SHP77 (cell line): ENCODE measurements at places on chromosomes 1 and 21.

DNA sequence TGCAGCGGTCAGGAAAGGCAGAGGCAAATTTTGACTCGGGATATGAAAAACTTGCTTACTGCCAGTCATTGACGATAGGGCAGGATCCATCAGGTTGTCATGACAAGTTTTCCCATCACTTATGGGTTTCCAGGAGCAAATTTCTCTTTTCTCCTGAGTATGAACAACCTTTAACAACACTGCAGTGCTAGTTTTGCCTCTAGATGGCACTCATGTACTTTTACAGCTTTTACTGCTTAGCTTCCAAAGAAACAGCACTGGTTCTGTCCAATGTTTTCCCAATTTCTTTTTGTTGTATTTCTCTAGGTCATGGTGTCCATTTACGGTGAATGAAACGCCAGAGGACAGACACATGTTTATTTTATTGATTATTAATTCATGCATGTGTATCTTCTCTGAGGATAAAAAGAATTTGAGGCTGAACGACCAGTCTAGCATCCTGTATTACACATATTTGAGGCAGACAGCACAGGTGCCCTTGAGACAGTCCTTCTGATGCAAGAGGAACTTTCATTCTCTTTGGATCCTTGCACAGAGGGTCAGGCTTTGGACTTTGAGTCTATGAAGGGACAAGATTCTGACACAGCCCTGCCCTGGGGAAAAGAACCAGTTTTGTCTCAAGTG, 112.3 kb upstream of the TRABD2B start:
- peak; percentile 23 for DNase-seq

GRCh38 chr1:244214009-244214967, 163.2 kb downstream of the ZBTB18 start:
- DNase-seq: peak; percentile 53

GRCh38 chr1:225887030-225887314, 2.0 kb downstream of the LEFTY1 start:
- DNase-seq: no peak

- DNase-seq: no peak
Observed at GRCh38 chr1:108009603-108010195, 44.7 kb upstream of the VAV3 start.

DNA sequence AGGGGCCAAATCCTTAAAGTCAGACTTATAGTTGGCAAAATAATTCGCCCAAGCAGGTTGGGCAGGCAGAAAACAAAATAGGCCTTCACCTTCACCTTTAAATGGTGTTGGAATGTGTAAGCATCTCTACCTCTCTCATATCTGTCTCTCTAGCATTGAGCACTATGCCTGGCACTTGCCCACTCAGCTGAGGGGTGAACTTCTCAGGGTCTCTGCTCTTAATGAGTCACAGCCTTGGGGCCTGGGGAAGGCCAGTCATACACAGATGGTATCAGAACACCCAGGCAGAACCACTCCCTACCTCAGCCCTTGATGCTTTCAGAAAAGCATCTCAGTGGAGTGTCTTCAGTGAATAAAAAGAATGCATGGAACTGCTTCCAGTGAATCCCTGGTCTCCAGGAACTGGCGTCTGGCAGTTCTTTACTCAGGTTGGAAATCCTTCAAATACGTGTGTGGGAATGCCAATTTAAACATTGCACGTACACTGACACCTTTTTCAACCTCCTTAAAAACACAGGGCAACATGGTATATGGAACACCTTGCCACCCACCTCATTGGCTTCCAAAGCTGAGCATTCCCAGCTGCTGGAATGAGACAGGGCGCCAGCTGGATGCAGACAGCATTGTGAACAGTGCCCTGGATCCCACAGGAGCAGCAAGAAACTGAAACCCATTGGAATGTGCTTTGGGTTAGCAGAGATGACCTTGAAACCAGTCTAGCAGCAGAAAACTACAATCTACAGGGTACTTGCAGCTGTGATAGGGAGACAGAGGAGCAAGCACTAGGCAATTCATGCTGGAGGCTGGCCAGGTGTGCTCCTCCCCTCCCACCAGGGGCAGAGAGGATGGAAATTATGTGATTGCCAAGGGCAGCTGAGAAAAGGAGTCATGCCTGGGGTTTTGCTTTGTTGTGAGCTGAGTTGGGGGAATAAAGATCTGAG, 30.0 kb downstream of the ZNF697 start:
- DNase-seq: no peak
